NCI-H2029 (cell line): ENCODE measurements at places on chromosomes 5 and 9.

DNA sequence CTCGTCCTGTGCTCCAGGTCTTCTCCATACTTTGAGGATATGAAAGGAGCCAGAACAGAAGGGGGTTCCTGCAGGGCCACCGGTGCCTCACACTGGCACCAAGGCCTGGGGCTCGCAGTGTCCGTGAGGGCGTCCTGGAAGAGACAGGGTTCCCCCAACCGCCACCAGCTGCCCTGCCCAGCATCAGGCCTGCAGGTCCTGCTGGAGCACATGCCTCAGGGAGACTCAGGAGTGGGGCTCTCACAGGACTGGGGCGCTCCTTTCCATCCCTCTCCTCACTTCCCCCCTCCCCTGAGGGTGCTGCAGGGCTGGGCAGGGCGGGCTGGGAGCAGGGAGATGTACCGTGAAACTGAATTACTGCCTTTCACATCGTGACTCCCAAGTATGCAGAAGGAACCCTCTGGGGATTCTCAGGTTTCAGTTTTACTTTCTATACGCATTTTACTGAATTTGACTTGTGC is 31.7 kb downstream of the CEP72 start:
- DNase-seq, result no peak

DNA sequence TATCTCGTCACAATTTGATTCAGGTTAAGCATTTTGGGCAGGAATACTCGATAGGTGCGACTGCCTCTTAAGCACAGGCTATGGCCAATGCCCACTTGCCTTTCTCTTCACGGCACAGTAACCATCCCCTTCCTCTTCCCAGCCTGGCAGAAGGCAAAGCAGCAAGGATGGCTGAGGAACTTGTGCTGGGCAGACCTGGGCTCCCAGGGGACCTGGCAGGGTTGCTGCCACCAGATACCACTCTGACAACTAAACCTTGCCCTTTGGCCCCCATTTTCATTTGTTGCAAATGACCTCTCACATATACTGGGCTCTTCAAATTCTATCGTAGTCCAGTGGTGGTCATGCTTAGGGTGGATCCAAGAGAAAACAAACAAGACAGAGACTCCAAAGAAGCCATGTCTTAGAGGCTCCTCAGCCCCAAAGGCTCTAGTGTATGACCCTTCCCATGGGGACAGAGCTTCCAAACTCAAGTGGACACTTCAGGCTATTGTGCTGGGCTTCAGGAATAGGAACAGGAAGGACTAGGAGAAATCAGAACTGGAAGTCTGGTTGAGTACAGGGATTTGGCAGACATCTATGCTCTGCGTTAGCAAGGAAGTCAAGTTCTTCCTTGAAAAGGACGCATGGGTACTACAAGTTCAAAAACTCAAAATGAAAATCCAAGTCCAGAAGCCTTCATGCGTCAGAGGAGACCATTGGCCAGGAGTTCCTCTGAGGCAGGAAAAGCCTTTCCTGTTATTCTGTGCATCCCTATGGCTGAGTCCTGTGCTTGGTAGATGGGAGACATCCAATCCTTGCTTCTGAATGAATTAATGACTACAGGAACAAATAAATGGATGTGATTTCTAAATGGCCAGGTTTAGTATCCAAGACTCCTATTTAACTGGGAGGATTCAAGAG is 64.6 kb upstream of the PLPP1 start:
- DNase-seq, result no peak

GRCh38 chr5:1516615-1517601 is 6.9 kb downstream of the LPCAT1 start:
- DNase-seq, result no peak

DNA sequence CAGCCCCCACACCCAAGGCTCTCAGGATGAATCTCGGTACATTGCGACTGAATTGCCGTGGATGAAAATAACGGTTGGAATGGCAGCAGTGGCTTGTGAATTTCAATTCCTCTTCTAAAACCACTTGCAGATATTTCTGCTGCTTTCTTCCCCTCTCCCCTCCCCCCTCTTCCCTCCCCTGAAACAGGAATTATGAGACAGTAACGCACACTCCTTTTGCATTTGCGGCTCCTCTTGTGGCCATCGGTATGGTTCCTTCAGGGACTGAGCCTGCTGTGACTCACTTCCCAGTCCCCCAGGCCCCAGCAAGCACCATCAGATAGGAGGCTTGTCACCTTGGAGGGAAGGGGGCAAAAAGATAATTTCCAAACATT is 9.7 kb downstream of the DCANP1 start:
- DNase-seq, result no peak

DNA sequence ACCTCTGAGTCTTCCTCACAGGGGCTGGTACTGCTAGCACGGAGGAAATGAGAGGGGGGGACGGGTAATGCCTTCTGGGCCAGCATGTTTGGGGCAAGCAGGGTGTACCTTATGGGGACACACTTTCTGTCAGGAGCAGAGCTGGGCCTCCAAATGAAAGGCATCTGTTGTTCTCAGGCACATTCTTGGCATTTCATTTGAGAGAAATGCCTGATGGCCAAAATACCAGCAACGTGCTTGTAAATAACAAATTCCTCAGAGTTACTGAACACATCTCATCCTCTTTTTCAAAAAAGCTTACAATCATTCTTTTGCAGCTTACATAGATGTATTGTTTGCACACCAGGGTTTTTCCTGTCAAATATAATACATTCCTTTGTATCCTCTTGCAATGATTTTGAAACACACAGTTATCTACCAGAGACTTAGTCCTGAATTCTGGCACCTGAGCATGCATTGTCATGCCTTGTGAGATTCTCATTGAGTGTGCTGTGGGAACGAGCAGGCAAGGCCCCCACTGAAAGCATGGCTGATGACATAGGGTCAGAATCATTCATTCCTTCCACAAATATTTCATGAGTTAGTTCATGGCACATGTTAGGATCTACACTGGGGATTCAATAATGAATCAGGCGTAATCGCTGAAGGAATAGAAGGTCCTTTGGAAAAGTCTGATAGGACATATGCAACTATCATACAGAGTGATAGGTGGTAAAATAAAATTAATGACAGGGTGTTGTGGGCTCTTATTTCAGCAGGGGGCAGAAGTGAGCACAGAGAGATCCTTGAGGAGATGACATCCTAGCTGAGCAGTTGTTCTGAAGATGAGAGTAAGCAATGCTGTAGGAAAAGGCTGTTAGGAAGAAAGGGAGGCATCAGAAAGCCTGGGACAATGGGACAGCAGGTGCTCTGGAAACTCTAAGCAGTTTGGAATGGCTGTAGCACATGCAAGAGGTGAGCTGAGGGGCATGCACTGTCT is 260.9 kb upstream of the TUT7 start:
- no peak for DNase-seq

DNA sequence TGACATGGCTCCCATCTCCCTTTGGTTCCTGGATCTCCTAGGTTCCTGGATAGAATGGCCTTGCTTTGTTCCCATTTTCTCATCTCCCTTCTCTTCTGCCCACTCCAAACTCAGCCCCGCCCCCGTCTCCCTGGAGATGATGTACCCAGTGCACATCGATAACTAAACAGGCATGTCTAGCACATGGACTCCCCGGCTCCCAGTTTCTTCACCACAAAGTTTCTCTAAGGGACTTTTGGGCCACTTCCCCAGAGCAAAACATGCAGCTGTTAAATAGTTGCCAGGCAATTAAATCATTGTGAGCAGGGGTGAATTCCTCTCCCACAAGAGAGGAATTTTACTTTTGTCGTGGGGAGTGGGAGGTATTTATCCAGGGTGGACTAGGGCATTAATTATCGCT is 259.0 kb downstream of the GADD45G start:
- DNase-seq, result no peak

DNA sequence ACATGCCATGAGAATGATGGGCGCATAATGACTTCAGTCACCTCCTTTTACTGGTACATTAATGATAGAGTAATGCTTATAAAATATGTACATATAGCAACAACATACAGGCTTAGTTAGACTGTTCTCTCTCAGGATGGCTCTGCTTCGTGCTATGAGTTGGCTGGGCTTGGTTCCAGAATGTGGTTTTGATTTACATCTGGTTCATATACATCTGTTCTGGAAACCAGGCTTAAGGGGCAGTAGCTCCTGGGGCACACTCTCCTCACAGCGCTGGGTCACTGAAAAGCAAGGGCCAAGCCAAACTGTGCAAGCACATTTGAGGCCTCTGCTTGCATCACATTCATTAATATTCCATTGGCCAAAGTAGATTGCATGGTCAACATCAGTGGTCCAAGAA is 44.9 kb downstream of the PCSK1 start:
- DNase-seq, result no peak

- no peak for DNase-seq
Measured at GRCh38 chr5:130002183-130002582, 97.9 kb downstream of the CHSY3 start.

GRCh38 chr9:38388283-38389223 is 3.9 kb upstream of the ALDH1B1 start:
- DNase-seq, result no peak

GRCh38 chr5:587403-587802 is 24.7 kb upstream of the CEP72 start:
- DNase-seq, result no peak

- DNase-seq, result no peak
Measured at GRCh38 chr9:14098486-14099180, 215.3 kb downstream of the NFIB start.

DNA sequence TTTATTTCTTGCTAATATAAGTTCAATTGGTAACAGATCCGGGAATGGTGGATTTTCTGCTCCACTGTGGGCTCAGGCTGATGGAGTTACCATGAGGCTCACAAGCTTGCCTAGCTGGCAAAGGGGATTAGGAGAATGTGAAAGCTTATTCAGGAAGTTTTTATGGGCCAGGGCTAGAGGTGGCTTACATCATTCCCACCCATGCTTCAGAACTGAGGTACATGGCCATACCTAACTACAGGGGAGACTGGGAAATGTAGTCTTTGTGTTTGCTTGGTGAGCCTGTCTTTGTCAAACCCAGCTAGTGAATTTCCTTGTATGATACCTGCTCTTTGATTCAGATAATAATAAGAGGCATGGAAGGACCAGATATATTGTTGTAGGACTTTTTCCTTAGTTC is 105.9 kb upstream of the DHFR start:
- no peak for DNase-seq
